ENCODE measurements at places on chromosomes 2 and 18.

- H3K36me3 ChIP-seq: no peaks in the 10 kb centered on the region
- no peak for DNase-seq
- H3K4me1 ChIP-seq: peaks cover 19% of the 10 kb centered on the region
- H3K27ac ChIP-seq: no peak overlapping the region
Observed at GRCh38 chr2:62407838-62408237, 98.2 kb downstream of the TMEM17 start.

DNA sequence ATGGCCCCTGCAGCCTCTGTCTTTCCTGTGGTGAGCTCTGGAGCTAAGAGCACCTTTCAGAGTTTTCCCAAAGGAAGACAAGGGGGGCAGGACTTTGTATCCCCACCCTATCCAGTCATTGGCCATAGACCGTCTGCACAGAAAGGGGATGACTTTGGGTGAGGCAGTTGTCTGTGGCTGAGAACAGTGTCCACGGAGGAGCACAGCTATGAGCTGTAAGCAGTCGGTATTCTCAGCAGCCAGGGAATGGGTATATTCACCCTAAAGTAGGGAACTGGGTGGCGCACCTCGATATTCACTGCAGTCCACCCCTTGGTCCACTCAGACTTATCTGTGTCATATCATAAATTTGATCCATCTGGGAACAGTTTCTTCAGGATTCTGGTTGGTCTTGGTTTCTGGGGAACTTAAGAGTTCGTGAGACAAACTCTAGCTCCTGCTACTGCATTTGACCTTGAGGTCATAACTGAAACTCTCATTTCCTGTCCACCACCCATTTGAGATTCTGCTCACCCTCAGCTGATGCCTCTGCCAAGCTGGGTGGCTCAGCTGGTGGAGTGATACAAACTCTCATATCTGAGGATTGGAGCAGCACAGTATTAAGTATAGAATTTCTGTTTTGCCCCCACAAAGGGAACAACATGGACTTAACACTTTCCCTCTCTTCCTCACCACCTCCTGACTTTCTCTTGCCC is 45.2 kb upstream of the SCG2 start:
- no peaks in the 10 kb centered on the region for H3K36me3 ChIP-seq
- no peak overlapping the region for H3K4me3 ChIP-seq
- H3K4me1 ChIP-seq: no peaks in the 10 kb centered on the region

DNA sequence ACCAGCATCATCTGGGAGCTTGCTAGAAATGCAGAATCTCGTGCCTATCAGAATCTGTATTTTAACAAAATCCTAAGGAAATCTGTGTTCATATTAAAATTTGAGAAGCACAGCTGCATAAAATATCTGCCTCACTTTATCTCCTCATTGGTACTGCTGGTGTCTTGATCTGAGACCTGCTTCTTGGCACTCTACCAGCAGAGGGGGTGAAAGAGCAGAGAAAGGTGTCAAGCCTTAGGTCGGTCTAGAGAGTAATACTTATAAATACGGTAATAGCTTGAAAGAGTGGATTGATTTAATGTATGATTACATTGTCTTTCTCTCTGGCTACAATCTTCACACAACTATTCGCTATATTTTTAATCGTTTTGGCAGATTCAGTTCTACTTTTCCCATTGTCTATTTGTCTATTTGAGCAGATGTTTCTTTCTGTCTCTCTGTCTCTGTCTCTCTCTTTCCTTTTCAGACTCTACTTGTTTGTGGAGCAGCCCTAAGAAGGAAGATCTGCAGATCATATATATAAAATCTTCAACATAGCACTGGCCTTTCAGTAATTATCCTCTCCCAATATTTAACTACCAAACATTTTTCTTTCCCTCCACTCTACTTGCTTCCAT is 1.7 kb upstream of the GCG start:
- H3K4me1 ChIP-seq: no peaks in the 10 kb centered on the region
- no peak overlapping the region for H3K27ac ChIP-seq
- H3K4me3 ChIP-seq: no peak overlapping the region
- H3K36me3 ChIP-seq: no peaks in the 10 kb centered on the region
- no peak for DNase-seq

GRCh38 chr2:42124011-42124785 is 45.0 kb upstream of the EML4 start:
- no peak overlapping the region for H3K4me3 ChIP-seq
- no peak for DNase-seq
- no peaks in the 10 kb centered on the region for H3K36me3 ChIP-seq

- peaks cover 25% of the 10 kb centered on the region for H3K4me1 ChIP-seq
- H3K27ac ChIP-seq: no peak overlapping the region
- no peak for DNase-seq
- no peak overlapping the region for H3K4me3 ChIP-seq
- H3K36me3 ChIP-seq: no peaks in the 10 kb centered on the region
Observed at GRCh38 chr2:224930990-224931389, 111.3 kb downstream of the DOCK10 start.

- no peaks in the 10 kb centered on the region for H3K36me3 ChIP-seq
- H3K4me3 ChIP-seq: no peak overlapping the region
- no peaks in the 10 kb centered on the region for H3K4me1 ChIP-seq
- DNase-seq: no peak
- H3K27me3 ChIP-seq: no peaks in the 10 kb centered on the region
Observed at GRCh38 chr2:29405707-29406106, 290.5 kb downstream of the CLIP4 start.

- H3K36me3 ChIP-seq: no peaks in the 10 kb centered on the region
- peaks cover 5% of the 10 kb centered on the region for H3K4me1 ChIP-seq
- H3K4me3 ChIP-seq: no peak overlapping the region
- H3K27ac ChIP-seq: no peak overlapping the region
- H3K27me3 ChIP-seq: no peaks in the 10 kb centered on the region
- no peak for DNase-seq
Observed at GRCh38 chr18:35481960-35482366, 15.8 kb downstream of the INO80C start.

DNA sequence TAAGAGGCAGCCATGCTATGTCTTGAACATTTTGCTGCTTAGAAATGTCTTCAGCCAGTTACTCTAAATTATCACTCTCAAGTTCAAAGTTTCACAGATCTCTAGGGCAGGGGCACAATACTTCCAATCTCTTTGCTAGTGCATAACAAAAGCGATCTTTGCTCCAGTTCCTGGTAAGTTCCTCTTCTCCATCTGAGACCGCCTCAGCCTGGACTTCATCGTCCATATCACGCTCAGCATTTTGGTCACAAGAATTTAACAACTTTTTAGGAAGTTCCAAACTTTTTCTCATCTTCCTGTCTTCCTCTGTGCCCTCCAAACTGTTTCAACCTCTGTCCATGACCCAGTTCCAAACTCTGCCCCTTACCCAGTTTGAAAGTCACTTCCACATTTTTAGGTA is 8.8 kb upstream of the SLC35F5 start:
- H3K4me1 ChIP-seq: no peaks in the 10 kb centered on the region
- no peak overlapping the region for H3K27ac ChIP-seq
- H3K4me3 ChIP-seq: no peak overlapping the region
- no peaks in the 10 kb centered on the region for H3K36me3 ChIP-seq
- no peak for DNase-seq
- H3K27me3 ChIP-seq: no peaks in the 10 kb centered on the region

DNA sequence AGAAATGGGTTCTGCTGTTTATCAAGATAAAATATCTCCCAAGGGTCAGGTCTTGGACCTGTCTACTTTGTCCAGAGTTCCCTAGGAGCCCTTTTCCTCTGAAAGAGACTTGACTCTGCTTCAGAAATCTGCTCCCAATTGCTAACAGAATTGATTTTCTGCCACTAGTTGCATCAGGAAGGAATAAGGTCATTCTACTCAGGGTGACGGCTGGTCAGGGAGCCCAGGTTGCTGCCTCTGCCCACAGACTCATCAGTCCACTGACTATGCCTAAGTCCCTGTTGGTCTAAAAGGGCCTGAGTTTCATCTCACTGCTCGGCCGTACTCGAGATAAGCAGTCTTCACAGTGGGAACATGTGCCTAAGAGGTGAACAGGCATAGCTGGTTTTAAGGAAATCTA is 61.2 kb downstream of the EVA1A start:
- DNase-seq: no peak
- no peaks in the 10 kb centered on the region for H3K4me1 ChIP-seq
- no peaks in the 10 kb centered on the region for H3K36me3 ChIP-seq
- H3K4me3 ChIP-seq: no peak overlapping the region
- H3K27me3 ChIP-seq: no peaks in the 10 kb centered on the region
- no peak overlapping the region for H3K27ac ChIP-seq

DNA sequence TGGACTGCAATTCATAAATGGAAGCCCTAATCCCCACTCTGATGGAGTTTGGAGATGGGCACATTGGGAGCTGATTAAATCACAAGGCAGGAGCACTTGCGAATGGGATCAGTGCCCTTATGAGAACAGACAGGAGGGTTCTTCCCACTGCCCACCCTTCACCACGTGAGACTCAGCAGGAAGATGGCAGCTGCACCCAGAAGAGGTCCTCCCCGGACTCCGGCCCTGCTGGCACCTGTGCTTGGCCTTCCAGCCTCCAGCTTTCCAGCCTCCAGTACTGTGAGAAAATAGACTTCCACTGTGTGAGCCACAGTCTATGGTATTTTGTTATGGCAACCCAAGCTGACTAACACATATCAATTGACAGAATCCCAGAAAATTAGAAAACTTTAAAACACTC is 267.6 kb upstream of the SALL3 start:
- H3K4me1 ChIP-seq: no peaks in the 10 kb centered on the region
- no peak for DNase-seq
- no peak overlapping the region for H3K27ac ChIP-seq
- H3K4me3 ChIP-seq: no peak overlapping the region

- peaks cover 5% of the 10 kb centered on the region for H3K4me1 ChIP-seq
- DNase-seq: no peak
- H3K36me3 ChIP-seq: no peaks in the 10 kb centered on the region
- no peaks in the 10 kb centered on the region for H3K27me3 ChIP-seq
- no peak overlapping the region for H3K27ac ChIP-seq
Observed at GRCh38 chr2:196640031-196640548, 575 bp downstream of the CCDC150 start.

DNA sequence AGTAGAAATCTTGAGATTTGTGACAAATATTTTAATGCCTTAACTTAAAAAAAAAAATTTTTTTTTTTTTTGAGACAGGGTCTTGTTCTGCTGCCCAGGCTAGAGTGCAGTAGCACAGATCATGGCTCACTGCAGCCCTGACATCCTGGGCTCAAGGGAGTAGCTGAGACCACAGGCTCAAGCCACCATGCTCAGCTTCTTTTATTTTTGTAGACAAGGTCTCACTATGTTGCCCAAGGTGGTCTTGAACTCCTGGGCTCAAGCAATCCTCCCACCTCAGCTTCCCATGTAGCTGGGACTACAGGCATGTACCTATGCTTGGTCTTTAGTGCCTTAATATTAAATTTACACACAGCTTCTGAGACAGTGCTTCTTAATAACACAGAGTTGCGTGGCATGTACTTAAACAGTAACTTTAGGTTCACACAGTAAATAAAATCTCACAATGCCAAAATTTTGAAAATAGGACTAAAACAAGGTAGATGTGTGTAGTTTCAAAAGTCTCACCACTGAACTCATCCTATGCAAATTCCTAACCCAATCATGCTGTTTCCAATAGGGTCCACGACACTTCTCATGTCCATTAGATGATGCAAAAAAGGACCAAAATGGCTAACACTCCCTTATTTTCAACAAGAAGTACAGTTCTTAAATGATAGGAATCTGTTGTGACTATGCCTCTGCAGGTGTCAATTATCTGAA is 4.1 kb downstream of the HSPD1 start:
- no peak overlapping the region for H3K27ac ChIP-seq
- no peak overlapping the region for H3K4me3 ChIP-seq
- DNase-seq: no peak
- H3K27me3 ChIP-seq: no peaks in the 10 kb centered on the region
- peaks cover 15% of the 10 kb centered on the region for H3K4me1 ChIP-seq
- H3K36me3 ChIP-seq: peaks cover 68% of the 10 kb centered on the region

All from upper lobe of right lung (tissue), 1 donor.